ENCODE measurements at places on chromosomes 12 and 14.

- no peak for DNase-seq
Observed at GRCh38 chr14:88026890-88027289, 22.0 kb downstream of the GPR65 start.

DNA sequence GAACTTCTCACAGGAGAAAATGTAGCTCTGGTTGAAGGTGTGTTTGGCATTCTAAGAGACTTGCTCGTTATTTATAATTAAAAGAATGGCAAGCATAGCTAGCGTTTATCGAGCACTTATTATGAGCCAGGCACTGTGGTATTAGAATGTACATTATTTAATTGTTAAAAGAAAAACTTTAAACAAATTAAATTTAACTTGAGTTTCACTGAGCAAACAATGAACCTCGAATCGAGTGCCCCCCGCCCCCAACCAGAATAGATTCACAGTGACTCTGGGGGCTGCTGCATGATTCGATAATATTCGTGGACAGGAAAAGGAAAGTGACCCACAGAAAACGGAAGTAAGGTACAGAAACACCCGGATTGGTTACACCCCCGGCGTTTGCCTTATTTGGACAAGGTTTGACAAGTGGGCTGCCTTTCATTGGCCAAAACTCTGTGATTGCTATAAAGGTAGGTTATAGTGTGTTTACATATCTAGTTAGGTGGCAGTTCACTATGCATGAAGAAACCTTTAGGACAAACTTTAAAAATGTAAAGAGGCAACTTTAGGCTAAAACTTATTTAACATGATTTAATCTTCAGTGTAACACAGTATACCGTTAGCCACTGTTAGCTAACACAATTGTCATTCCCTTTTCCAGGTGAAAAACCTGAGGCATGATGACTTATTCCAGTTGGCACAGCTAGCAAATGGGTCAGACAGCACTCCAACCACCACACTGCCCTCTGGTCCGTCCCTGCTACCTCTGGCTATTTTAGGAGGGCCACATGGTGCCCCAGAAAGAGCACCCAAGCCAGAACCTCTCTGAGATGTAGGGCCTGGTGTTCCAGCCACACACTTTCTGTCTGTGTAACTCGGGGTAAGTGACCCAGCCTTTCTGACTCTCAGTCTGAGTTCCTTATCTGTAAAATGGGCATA, 7.1 kb downstream of the SCNN1A start:
- peak; percentile 31 for DNase-seq

DNA sequence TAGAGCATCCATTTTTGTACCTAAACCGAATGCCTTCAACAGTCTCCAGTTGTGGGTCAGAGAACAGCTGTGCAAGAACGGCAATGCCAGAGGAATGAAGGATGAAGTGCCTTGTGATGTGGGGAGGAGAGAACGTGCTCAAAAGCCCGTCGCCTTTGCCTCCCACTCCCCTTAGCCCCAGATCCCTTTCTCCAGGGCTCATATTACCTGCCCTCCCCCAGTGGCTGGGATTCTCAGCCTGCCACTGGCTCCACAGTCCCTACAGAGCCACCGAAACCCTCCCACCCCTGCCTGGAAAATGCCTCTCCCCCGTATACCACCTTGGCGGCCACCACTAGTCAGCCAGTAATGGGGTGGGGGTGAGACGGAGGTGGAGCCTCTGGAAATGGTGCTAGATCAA, 158.5 kb downstream of the ZFP36L1 start:
- no peak for DNase-seq

GRCh38 chr12:508795-509194, 49.1 kb downstream of the B4GALNT3 start:
- no peak for DNase-seq

DNA sequence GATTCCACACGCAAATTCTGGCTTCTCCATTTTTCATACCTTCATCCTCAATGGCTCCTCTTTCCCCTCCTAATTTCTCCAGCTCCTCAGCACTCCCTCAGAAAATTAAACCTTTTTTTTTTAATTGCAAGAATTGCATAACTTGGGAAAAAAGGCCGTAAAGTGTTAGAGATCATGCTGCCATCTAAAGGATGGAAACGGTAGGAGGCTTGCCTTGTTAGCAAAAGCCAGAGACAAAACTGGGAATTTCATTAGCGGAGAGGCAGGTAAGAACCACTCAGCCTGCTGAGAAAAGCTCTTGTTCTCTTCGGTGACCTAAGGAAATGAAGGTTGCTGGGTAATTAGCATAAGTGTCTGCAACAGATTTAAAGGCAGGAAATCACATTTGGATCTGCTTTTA, 204.3 kb downstream of the AEBP2 start:
- DNase-seq, result no peak

- DNase-seq, result no peak
Observed at GRCh38 chr12:50661300-50662115, 102.4 kb upstream of the ATF1 start.

- no peak for DNase-seq
Observed at GRCh38 chr12:123319826-123320225, 44.8 kb downstream of the SBNO1 start.

DNA sequence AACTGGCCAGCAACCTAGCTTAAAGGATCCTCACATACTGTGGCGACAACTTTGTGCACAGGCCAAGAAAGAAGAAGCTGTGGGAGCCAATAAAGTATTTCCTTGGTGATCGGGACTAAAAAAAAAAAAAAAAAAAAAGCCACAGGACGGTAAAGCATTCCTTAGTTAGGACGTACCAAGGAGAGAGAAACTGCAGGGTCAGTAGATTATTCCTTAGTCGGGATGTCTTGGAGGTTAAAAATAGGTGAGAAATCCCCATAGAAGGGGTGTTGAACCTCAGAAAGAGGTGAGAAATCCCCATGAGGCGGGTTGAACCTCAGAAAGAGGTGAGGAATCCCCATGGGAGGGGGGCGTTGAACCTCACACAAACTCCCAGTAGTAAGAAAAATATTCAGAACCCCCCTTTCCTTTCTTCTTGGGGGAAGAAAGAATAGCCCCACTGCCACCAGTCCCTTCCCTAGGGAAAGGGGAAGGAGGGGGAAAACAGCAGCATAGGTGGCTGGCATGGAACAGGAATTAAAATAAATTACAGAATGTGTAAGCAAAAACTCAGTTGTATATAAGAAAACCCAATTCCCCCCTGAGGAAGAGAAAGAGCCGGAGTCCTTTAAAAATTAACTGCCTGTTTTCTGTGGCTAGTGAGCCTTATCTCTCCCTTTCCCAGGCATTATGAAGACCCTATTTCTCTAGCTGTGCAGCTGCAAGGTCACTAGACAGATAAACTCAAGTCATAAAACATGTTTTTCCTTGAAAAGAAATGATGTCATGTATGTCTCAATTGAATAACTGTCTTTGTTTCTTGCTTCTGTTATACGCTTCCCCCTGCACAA, 26.8 kb downstream of the KLRK1 start:
- DNase-seq, result peak; percentile 12

DNA sequence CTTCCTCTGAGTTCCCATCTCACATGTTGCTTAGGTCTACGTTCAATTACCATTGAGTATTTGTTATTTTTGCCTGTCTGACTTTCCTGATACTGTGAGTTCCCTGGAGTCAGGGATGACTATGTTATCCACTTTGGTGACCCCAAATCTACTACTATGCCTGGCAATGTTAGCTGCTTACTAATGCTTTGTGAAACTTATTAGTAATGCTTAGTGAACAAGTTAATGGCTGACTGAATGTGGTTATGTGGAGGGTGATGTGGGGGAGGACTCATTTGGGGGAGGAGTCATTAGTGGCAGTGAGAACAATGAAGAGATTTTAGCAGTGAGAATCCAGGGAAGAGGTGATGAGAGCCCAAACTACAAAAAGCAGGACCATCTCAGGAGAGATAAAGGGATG, 121.6 kb downstream of the KTN1 start:
- no peak for DNase-seq

DNA sequence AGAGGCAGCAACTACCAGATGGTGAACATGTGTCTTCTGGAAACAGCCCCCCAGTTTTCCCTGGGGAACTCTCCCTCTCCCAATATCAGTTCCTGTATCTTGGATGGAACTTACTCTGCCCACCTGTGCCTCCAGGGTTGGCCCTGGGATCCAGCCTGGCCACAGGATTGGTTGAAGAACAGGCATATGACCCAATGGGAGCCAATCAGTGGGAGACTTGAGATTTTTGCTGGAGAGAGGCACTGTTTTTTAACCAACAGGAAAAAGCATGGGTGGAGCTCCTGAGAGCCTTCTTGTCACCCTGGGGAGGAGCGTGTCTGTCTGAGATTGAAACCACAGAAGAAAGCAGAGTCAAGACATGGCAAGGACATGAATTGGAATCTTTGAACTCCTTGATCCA, 33.6 kb upstream of the COX6A1 start:
- no peak for DNase-seq

GRCh38 chr12:109775172-109775881, 57.9 kb downstream of the TRPV4 start:
- DNase-seq, result peak; percentile 73

GRCh38 chr12:2832550-2833127, 2.2 kb downstream of the NRIP2 start:
- DNase-seq, result no peak

GRCh38 chr14:57533214-57533613, 39.6 kb upstream of the CCDC198 start:
- DNase-seq, result no peak

DNA sequence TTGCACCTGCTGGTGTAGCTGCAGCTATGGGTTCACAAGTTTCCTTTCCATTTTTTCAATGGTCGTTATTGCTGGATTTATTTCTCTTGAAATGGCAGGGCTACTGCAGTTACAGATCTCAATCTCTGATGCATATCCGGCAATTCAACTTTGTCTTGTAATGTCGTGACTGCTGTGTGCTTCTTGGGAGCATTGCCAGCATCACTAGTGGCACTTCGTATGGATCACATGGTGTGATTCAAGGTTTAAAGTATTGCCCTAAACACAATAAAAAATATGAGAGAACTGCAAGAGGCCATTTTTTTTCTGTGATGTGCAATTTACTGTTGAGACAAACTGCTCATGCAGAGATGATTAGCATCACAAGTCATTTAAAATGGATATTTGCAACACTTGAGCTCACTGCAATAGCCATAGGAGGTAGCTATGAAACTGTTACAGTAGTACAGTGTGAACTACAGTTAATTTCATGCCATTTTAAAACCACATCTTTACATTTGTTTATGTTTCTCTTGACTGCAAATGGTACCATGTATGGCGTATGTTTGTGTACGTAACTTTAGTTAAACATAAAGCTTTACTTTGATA, 217.4 kb upstream of the PDE3A start:
- no peak for DNase-seq

DNA sequence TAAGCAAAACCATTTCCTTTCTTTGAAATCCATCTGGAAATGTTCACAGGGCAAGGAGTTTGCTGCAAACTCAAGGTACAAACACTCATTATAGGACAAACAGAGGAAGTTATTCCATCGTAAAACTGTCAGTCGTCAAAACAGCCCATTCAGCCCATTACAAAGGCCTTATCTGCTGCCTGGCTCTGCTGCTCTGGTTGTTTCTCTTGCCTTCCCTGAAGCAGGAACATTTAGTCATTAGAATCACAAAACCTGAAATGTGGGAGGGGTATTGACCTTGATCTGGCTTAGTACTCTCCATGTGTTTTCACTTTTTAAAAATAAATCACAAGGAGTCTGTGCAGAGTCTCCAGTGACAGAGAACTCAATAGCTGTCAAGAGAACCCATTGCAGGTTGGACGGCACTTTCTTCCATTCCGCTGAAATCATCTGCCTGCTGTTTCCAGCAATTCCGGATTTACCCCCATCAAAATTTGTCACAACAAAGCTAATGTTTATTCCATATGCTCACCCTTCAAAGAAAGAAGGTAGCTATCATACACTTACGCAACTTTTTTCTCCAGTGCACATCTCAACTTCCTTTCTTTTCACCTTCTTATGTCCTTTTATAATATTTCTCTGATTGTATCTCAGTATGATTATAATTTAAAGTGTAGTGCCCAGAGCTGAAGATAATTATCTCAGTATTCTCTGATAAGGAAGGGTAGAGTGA, 24.6 kb upstream of the ITPR2 start:
- no peak for DNase-seq

DNA sequence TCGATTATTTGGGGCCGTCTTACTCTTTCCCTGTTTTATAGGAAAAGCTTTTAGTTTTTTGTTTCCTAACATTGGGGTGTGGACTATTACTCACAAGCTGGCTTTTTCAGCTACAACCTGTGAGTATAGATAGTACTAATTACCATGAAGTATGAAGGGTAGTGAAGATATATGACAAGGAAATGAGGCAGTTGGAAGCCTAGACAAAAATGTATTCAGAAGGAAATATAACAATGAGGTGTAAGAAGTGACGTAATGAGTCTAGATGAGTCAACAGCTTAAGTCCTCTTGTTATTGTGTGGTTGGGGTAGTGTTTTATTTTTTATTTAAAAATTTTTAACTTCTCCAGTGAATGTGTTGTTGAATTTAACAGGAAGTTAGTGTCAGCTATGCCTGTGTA, 804.5 kb downstream of the NRXN3 start:
- DNase-seq, result no peak

DNA sequence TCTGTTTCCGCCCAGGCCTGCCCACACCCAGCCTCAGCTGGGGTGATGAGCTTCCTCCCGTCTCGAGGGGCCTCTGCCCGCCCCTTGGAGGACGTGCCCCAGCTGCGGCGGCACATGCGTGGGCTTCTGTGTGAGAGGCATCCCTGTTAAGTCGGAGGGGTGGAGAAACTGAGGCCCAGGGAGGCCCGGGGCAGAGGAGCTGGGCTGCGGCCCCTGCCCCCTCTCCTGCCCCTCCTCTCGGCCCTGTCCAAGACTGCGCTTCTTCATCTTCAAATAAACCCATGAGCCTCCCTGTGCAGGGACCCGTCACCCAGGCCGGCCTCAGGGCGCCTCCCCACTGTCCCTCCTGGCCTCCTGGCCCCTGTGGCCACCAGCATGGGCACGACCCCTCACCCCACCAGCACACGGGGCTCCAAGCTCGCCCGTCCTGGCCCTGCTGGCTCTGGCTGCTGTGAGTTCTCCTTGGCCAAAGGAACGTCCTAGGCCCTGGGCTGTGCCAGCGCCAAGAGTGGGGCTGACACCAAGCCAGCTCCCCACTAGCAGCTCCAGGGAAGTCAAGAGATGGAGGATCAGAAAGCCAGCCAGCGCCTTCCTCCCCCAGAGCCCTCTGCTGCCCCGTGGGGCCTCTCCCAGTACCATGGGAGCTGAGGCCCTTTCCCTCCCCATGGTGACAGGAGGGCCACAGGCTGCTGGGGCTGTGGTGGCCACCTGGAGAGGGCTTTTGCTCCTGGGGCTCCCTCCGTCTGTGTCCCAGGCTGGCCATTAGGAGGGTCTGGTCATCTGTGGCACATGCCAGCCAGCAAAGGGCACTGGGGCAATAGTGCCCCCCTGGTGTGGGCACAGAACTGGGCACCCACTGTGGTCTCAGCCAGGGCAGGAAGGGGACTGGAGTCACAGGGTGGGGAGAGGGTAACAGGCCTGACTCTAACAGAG, 180.4 kb downstream of the KIF26A start:
- DNase-seq, result no peak

GRCh38 chr12:2247596-2247995, 194.8 kb downstream of the CACNA1C start:
- DNase-seq, result no peak

DNA sequence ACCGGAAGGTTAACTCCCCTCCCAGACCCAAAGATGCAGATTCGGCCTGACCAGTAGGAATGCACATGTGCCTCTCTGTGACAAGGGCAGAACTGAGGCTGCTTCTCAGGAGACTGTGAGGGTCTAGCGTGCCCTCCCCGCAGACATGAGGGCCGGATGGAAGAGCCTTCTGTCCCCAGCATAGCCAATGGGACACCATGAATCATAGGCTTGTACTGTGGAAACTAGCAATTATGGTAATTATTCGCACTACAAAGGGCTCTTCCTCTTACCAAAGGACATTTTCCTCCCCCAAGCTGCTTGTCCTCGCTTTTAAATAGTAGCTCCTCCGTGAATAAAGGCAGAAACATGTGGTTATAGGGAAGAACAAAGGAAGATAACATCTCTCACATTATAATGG, 6.2 kb downstream of the COA8 start:
- no peak for DNase-seq

All from thymus (tissue), 14 donors.